ENCODE measurements at places on chromosomes 7 and 10. TPM values are rescaled to one million over a fixed set of nuclear protein-coding genes. Genes with fewer than 3 reads are reported as not detected.

GRCh38 chr10:57535306-57535705 lies 732.4 kb downstream of the IPMK start:
- H3K27me3 ChIP-seq, result no peaks in the 10 kb centered on the region
- H3K36me3 ChIP-seq, result no peaks in the 10 kb centered on the region
- H3K4me1 ChIP-seq, result no peaks in the 10 kb centered on the region
- DNase-seq, result no peak
- H3K27ac ChIP-seq, result no peak overlapping the region
- H3K4me3 ChIP-seq, result no peak overlapping the region

DNA sequence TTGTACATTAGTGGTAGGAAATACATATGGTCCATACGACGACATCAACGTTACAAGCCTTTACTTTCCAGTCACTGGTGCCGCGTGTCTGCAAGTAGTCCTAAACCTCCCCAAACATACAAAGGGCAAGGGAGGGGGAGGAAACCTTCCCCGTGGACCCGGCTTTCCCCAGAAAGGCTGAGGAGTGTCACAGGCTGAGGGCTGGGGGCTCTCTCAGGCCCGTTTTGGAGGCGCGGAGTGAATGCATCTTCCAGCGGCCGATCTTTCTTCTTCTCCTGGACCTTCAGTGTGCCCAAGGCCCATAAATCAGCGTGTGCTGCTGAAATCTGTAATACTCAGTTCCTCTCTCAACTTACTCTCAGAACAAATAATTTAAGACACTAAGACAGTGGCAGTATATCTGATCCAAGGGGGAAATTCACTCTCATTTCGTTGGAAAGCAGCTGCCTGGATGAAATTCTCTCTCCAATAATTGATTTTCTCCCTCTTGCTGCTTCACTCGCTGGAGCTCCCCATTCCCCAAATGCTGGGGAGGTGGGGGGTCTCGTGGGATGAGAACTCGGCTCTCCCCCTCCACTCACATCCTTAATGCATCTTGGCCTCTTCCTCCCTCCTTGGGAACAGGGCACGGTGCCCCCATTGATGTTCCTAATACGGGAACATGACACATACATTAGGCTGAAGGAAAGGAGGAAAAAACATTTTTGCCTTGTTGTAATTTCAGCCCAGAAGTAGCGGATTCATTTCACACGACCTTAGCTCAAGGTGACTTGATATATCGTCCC lies 126.1 kb downstream of the ADARB2 start:
- no peak overlapping the region for H3K4me3 ChIP-seq
- no peak for DNase-seq
- no peaks in the 10 kb centered on the region for H3K27me3 ChIP-seq
- H3K4me1 ChIP-seq, result no peaks in the 10 kb centered on the region

GRCh38 chr7:113279256-113279655 lies 160.9 kb upstream of the SMIM30 start:
- H3K4me1 ChIP-seq, result no peaks in the 10 kb centered on the region
- H3K4me3 ChIP-seq, result no peak overlapping the region
- H3K27me3 ChIP-seq, result no peaks in the 10 kb centered on the region

UCN3 gene
- not detected for total RNA-seq

GRCh38 chr10:116909307-116909706 lies 60.0 kb downstream of the ENO4 start:
- DNase-seq, result no peak
- no peaks in the 10 kb centered on the region for H3K4me1 ChIP-seq
- no peak overlapping the region for H3K4me3 ChIP-seq
- H3K36me3 ChIP-seq, result no peaks in the 10 kb centered on the region

GRCh38 chr10:71255808-71256660 lies 43.7 kb downstream of the UNC5B start:
- H3K27ac ChIP-seq, result no peak overlapping the region
- no peaks in the 10 kb centered on the region for H3K4me1 ChIP-seq
- DNase-seq, result no peak

DNA sequence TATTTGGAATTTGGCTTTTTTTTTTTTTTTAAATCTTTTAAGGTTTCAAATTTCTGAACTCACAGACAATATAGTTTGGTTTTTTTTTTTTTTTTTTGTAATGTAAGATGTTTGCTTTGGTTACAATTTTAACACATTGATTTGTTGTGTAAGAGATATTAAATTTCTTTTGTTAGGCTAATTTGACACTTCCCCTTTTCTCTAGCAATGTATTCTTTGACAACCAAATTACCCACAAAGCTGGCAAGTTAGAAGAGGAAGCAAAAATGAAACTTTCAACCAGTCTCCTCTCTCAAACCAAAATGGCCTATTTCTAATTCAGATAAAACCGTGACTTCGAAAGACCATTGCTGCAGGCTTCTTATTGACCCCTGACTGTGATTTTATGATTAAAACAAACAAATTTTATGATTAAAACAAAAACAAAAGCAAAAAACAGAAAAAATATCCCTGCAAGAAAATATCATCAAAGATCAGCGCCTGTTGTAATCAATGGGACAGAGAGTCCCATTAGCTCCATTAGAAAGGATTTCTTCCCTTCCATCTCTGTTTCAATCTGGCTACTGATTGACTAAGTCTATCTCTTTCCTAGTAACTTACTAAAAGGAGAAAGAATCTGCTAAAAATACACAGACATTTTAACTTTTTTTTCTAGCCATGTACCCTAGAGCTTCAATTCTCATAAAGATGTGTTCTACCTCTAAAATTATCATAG lies 489.2 kb downstream of the MDFIC start:
- H3K4me3 ChIP-seq, result no peak overlapping the region
- no peaks in the 10 kb centered on the region for H3K36me3 ChIP-seq
- H3K4me1 ChIP-seq, result no peaks in the 10 kb centered on the region
- peak overlapping the region; percentile 86 for H3K27ac ChIP-seq
- no peak for DNase-seq

DNA sequence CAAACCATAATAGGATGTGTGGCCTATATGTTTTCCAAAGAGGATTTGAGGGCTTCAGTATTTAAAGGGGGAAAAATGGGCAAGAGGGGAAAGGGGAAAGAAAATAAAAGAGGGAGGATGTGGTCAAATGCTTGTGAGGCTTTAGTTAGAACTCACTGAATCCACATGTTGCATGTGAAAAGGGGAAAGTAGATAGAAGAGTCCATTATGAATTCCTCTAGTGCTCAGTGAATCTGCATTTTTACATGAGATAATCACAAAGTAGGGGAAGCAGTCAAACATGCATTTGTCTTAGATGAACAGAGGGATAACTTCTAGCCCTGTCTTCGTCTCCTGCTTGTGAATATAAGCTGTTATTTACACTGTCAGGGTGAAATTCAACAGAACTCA lies 24.6 kb upstream of the AKAP9 start:
- no peaks in the 10 kb centered on the region for H3K36me3 ChIP-seq
- H3K4me3 ChIP-seq, result no peak overlapping the region
- DNase-seq, result no peak
- no peaks in the 10 kb centered on the region for H3K4me1 ChIP-seq

ERLIN1 gene
- total RNA-seq, result 3.9 TPM

- no peak overlapping the region for H3K4me3 ChIP-seq
- no peaks in the 10 kb centered on the region for H3K36me3 ChIP-seq
- no peak for DNase-seq
- H3K4me1 ChIP-seq, result peaks cover 7% of the 10 kb centered on the region
- no peaks in the 10 kb centered on the region for H3K27me3 ChIP-seq
Measured at GRCh38 chr7:151805191-151805590, 71.7 kb downstream of the PRKAG2 start.

GRCh38 chr10:129511758-129512157 lies 44.7 kb downstream of the MGMT start:
- H3K27me3 ChIP-seq, result no peaks in the 10 kb centered on the region
- no peak for DNase-seq
- H3K36me3 ChIP-seq, result no peaks in the 10 kb centered on the region
- no peak overlapping the region for H3K4me3 ChIP-seq
- peaks cover 23% of the 10 kb centered on the region for H3K4me1 ChIP-seq

CALML5 gene
- total RNA-seq, result not detected

GRCh38 chr7:41698114-41698513 lies 4.8 kb downstream of the INHBA start:
- no peak overlapping the region for H3K4me3 ChIP-seq
- no peaks in the 10 kb centered on the region for H3K36me3 ChIP-seq
- H3K27me3 ChIP-seq, result peaks cover 3% of the 10 kb centered on the region
- H3K27ac ChIP-seq, result no peak overlapping the region

DNA sequence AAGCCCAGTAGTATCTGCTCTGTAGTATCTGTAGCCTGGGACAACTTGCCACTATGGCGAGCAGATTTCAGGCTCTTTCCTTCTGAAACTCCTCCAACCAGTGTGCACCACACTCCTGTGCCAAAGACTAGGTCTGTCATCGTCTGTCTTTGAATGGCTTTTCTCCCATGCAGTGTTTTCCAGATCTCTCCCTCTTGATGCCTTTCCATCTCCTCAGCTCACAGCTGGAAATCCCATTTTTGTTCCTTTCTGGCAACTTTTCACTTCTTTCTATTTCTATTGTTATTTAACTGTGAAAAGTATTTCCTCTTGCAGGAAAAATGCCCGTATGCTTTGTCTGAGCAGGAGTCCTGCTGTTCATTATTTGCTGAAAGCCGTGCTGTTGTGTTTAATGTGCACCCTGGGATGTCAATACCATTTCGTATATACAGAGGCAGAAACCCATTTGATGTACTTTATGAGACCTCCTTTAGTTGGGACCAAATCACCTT lies 373.7 kb downstream of the PHTF2 start:
- no peaks in the 10 kb centered on the region for H3K27me3 ChIP-seq
- no peak overlapping the region for H3K4me3 ChIP-seq
- no peak for DNase-seq
- H3K27ac ChIP-seq, result no peak overlapping the region
- H3K4me1 ChIP-seq, result no peaks in the 10 kb centered on the region
- no peaks in the 10 kb centered on the region for H3K36me3 ChIP-seq

GRCh38 chr7:105677817-105678573 lies 96.7 kb upstream of the EFCAB10 start:
- DNase-seq, result peak; percentile 37
- H3K27ac ChIP-seq, result peak overlapping the region; percentile 66
- H3K4me3 ChIP-seq, result peak overlapping the region; percentile 29

DNA sequence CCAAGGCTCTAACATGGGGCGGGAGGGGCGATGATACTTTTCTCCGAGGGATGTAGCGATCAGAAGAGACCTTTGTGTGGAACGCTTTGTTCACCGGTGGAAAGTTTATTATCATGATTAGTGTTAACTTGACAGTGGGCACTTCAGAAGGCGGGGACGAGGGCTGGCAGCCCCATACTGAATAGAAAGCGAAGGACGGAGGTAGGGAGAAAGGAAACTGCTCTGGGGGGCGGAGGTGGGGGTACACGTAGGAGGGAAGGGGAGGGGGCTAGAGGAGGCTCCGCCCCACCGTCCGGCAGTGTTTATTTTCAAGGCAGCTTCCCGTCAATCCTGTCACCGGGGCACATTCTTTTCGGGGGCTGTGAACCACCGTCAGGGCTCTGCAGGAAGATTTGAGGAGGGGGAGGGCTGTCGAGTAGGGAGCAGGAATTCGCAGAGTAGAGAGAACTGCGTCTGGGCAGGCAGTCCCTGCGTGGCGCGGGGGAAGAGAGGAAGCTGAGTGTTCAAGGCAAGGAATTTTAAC lies 9.4 kb upstream of the NKX2-3 start:
- H3K27me3 ChIP-seq, result peaks cover 22% of the 10 kb centered on the region
- no peak overlapping the region for H3K27ac ChIP-seq

- no peaks in the 10 kb centered on the region for H3K36me3 ChIP-seq
- H3K27me3 ChIP-seq, result peaks cover 7% of the 10 kb centered on the region
- no peak overlapping the region for H3K4me3 ChIP-seq
- no peak overlapping the region for H3K27ac ChIP-seq
- no peaks in the 10 kb centered on the region for H3K4me1 ChIP-seq
Measured at GRCh38 chr10:98611436-98611835, 164.7 kb upstream of the HPS1 start.

ANKRD7 gene
- total RNA-seq, result not detected

- H3K27ac ChIP-seq, result no peak overlapping the region
- no peaks in the 10 kb centered on the region for H3K4me1 ChIP-seq
Measured at GRCh38 chr7:42694894-42695507, 216.9 kb downstream of the C7orf25 start.

PCDH15 gene
- not detected for total RNA-seq

SLC26A5 gene
- not detected for total RNA-seq
